ENCODE measurements at places on chromosomes 4 and X.

GRCh38 chr4:47031751-47032404 lies 511 bp downstream of the GABRB1 start:
- no peak for DNase-seq

GRCh38 chrX:6227453-6227835 lies 1.2 kb downstream of the NLGN4X start:
- no peak for DNase-seq

DNA sequence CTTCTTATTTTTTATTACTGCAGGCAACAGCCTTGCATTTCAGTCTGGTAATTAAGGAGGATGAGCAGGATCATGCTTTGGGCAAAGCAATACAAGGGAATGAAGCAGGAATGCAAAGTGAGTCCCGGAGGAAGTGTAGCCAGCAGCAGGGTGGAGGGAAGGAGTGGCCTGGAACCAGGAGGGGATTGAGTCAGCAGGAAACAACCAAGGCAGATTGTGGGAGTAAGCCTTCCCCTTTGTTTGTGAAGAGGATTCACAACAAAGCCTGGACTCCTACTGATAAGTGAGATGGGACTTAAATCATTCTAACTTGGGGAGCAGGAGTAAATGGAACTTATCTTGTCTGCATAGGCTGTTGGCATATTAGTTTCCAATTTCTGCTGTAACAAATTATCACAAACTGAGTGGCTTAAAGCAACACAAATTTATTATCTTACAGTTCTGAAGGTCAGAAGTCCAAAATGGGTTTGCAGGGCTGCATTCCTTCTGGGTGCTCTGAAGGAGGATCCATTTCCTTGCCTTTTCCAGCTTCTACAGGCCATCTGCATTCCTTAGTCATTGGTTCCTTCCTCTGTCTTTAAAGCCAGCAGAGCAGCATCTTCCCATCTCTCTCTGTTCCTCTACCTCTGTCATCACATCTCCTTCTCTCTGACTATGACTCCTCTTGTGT lies 93.2 kb upstream of the AP1S2 start:
- no peak for DNase-seq

GRCh38 chrX:29470030-29470429 lies 745.3 kb upstream of the MAGEB2 start:
- DNase-seq = no peak

DNA sequence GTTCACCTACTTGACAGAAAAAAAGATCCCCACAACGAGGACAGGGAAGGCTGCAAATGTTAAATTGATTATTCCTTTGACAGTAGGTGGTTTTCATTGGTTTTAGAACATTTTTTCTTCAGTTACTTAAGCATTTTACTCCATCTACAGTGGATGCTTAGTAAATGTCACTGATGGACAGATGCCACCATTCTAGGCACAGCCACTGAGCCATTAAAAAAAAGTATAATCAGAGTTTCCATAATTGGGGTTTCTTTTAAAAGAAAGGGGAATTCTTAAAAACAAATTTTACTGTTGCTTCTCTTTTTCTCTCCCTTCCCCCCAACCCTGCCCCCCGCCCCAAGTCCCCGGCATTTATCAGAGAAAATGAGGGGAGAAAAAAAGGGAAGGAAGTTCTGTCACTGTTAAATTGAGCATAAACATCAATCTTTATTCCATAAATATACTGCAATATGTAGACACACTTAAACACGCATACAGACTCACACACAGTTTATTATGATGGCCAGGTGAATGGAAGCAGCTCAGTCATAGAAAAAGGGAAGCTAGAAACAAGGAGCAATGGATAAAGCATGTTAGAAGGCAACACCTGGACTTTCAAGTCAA lies 79.7 kb upstream of the PRPS2 start:
- DNase-seq = no peak

DNA sequence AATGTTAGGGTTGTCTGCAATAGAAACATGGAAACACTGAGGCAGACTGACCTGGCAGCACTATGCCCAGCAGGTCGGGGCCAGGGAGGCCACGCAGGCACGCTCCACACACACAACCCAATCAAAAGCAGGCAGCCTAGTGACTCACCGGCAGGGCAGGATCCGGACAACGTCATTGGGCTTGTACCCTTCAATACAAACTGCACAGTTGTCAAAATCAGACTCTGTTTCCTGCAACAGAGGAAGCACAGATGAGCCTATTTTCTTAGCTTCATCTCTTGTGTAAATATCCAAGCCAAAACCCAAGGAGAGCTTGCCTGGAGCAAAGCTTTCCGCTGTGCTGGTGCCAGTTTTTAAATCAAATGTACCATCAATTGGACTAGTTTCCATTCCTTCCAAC lies 185.8 kb downstream of the RNF150 start:
- DNase-seq = no peak

- DNase-seq = no peak
Measured at GRCh38 chrX:105820247-105820646, 2.1 kb upstream of the NRK start.

DNA sequence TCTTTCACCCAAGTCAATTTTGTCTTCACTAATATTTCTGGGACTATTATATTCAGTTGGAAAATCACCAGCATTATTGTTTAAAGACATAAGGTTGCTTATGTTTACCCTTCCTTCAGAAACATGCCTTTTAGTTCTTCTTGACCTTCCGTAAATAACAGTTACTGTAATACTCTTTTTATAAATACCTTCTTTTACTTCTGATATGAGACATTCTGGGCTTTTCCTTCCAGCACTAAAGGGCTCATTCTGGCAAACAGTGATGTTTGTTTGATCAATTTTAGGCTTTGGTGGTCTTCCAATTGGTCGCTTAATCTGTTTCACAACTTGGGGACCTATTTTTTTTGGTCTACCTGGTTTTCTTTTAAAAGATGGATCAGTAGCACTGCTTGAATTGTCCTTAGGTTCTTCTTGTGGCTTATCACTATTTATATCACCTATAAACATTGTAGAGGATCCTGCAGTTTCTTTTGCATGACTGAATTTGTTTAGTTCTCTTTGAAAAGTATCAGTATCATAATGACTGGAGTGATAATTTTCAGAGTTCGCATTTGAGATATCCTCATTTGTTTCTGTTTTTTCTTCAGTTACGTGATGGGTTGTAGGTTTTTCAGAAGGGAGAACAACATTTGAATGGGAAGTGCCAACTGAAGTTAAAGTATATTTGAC lies 64.8 kb downstream of the NCAPG start:
- no peak for DNase-seq

DNA sequence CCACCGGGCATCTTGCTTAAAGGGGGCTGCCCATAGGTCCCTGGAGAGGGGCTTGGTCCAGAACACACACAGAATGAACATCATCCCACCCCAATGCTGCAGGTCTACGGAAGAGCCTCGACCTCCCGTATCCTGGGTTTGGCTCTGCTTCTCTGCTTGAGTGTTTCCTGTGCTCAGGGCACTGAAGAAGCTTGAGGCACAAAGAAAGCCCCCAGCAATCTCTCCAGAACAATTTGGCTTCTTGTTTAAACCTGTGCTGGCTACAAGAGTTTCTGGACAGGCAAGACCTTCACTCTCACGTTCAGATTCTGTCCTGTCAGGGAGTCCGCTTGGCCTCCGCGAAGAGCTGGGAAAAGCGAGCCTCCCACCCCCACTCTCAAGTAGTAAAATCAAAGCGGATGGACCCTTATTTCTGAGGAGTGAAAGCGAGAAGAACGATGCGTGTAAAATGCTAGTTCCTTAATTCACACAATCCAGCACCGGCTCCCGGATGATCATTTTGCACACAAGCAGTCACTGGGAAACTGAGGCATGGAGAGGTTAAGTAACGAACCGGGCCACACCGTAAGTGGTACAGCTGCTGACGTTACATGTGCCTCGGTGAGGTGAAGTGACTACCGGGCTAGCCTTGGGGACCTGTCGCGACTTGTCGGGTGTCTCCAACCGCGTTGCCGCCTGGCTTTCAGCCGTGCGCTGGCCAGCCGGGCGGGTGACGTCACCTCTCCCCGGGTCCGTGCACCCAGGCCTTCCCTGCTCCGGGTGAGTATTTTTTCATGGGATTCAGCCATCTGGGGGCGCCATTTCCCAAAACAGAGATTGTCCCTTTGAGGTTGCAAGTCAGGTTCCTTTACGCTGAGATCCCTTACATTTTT lies 3.1 kb upstream of the SFRP2 start:
- peak; percentile 13 for DNase-seq

DNA sequence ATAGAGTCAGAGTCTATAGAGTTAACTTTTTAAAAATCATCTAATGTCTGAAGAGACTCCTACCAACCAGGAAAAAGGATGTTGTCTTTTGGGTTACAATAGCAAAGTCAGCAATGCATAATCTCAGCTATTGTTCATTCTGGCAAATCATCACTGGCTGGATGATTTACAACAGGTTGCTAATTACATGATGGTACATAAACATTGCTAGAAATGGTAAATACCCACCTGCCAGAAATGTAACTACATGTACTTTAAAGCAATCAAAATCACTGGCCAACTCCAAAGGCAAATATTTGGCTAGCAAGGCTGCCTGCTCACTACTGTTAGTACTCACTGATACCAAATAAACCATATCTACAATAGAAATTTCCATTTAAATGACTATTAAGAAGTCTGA lies 91.1 kb downstream of the PPP3CA start:
- no peak for DNase-seq
